ENCODE measurements at places on chromosomes 4 and X.

GRCh38 chr4:1770245-1770644 lies 22.8 kb upstream of the FGFR3 start:
- no peak for DNase-seq

GRCh38 chr4:42104521-42104920 lies 47.9 kb downstream of the BEND4 start:
- DNase-seq: no peak

GRCh38 chr4:98794565-98795205 lies 134.2 kb downstream of the EIF4E start:
- no peak for DNase-seq

DNA sequence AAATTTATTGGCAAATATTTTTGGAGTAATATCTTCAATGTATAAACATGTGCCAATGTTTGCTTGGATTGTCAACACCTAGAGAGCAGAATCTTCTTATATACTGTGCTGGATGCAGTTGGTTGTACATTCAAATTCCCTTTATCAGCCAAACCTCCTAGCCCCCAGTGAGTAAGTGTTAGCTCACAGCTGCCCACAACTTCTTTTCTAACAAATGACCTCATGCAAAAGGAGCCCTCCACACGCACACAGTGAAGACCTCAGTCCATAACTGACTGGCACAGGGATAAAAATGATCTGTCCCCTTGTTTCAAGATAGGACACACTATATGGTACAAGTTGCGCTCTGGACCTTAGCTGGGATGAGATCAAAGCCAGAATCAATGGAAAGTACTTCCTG lies 458.0 kb upstream of the NWD2 start:
- DNase-seq: no peak

GRCh38 chr4:47215759-47216158 lies 184.4 kb downstream of the GABRB1 start:
- DNase-seq: no peak

DNA sequence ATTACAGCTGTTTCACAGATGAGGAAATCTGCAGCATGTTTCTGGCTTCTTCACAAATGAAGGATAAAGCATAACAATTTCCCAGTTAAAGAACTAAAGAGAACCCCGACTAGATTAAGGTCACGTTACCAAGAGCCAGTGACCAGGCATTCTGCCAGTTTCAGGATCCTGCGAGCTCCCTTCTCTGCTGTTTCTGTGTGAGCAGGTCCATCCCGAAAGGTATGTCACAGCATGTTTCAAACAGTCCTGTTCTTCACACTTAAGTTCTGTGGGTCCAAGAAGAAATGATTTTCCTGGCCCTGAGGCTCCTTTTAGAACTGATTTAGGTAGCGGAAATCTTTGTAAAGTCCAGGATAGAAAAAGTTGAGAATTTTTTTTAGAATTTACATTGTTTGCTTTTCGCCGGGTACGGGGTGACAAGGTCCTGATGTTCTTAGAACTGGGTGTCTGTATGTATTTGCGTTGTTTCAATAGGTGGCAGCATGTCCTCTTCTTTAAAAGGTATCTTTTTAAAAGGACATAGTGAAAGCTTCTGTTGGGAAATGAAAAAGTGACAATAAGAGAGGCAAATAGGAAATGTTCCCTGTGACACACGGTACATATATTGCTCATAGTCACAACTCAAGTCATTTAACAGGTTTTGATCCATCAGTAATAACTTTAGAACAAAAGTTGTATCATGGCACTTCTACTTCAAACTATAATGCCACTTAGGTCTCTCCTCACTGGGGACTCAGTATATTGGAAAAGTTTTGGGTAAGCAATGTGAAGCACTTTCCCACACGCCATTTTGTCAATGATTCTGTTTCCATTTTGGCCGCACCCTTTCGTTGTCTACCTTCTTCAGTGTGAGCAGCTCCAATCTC lies 18.4 kb downstream of the IL21 start:
- DNase-seq: no peak

DNA sequence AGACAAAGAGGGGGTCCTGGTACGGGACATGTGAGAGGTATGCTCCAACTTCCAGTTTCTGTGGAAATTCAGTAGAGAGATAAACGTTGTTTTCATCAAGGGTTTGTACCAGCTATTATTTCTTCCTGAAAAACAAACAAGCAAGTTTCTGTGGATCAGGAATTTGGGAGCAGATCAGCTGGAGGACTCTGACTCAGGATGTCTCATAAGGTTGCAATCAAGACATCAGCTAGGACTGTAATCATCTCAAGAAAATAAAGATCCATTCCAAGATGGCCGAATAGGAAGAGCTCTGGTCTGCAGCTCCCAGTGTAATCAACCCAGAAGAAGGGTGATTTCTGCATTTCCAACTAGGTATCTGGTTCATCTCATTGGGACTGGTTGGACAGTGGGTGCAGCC lies 23.5 kb upstream of the NFKB1 start:
- DNase-seq: no peak

DNA sequence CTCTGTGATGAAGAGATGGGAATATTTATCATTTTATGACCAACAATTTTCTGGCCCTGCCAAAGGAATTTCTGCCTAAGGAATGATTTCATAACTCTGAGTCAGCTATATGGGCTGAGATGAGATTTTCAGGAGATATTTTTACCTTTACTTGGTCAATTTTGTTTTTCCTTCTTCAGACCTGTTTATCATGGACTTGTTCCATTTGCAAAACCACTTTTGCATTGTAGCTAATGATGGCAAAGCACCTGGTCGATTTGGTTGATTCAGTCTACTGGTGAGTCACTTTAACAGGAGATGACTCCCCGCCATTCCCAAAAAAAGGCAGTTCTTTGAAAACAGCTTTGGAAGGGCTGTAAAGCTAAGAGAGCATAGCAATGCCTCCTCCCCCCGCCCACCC lies 53.3 kb downstream of the TEX13A start:
- no peak for DNase-seq

- DNase-seq: no peak
These were observed 56.1 kb downstream of the FAM114A1 start for GRCh38 chr4:38923746-38924145.

DNA sequence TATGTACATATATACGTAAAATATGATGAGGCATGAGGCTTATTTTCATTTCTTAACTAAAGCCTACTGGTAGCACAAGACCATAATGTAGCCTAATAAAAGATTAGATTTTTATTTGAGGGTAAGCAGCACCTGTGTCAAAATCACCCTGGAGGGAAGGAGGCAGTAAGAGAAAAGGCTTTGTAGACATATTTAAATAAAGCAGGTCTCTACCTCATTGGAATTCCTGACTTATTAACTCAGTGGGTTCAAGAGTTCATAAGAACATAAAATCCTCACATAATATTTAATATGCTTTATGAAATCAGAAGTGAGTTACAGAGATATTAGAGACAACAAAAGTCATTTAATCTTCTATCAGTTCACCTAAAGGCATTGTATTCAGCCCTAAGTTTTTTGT lies 261.6 kb upstream of the ANKRD50 start:
- DNase-seq: no peak

- DNase-seq: no peak
These were observed 204.9 kb downstream of the MID1 start for GRCh38 chrX:10415306-10416001.

DNA sequence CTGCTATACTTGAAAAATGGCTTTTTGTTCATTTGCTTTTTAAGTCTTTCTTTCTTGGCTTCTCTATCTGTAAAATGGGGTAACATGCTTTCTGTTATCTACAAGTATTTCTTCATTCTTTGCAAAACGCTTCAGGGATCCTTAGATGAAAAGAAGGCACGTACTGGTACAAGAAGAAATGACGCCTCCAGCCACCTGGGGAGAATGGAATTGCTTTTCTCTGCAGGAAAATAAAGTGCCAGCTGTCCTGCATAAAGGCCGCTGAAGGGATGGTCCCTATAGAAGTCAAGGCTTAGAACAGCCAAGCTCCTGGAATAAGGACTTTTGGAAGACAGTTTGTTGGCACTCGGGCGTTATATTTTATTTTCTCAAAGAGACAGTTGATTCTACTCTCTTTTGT lies 210.8 kb upstream of the RASGEF1B start:
- no peak for DNase-seq

- no peak for DNase-seq
These were observed 28.1 kb upstream of the TENM3 start for GRCh38 chr4:182215148-182215547.

DNA sequence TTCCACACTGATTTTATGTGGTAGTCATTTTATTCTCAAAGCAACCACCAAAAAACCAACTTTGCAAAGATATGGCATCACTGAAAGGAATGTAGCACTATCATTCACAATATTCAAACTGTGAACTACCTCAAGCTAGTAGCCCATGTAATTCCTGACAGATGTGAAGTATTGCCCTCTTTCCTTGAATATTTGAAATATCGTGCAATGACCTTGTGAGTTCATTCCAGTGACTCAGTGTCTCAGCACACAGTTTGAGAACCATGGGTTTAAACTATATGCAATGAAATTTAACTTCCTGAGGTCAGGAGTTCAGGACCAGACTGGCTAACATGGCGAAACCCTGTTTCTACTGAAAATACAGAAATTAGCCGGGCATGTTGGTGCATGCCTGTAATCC lies 20.9 kb upstream of the IQCM start:
- no peak for DNase-seq

GRCh38 chrX:56757327-56757726 lies 28.3 kb downstream of the NBDY start:
- DNase-seq: no peak

GRCh38 chr4:79198951-79199587 lies 126.8 kb downstream of the NAA11 start:
- no peak for DNase-seq

GRCh38 chrX:29376584-29376983 lies 789.3 kb downstream of the IL1RAPL1 start:
- no peak for DNase-seq

DNA sequence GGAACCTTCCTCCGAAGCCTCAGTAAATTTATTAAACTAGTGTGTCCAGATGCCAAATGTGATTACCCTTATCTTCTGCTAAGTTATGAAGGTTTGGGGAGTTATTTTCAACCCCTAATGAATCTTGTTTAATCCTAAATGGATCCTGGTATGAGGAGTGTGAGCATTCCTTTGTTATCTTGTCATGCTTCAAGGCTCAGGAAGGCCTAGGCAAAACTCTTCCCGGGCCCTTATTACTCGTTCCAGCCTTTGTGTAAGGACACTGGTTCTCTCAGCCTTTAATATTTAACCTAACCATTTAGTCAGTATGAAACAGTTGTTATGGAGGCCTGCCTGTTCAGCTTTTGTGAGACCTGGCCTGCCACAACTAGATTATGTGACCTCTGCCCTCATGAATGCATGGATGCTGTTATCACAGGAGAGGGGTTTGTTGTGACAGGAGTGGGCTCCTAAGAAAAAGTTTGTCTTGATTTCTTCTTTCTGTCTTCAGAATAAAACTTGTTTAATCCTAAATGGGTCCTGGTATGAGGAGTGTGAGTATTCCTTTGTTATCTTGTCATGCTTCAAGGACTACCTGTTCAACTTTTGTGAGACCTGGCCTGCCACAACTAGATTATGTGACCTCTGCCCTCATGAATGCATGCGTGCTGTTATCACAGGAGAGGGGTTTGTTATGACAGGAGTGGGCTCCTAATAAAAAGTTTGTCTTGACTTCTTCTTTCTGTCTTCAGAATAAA lies 181.7 kb downstream of the SLC39A8 start:
- DNase-seq: no peak

All from GM12891 (cell line).